AG04449 (cell line): ENCODE measurements at places on chromosomes 4 and X.
A peak's percentile ranks its signal among the peaks of the same experiment; 100 is the strongest.

GRCh38 chrX:109384699-109385098, 97.2 kb downstream of the GUCY2F start:
- DNase-seq: no peak

DNA sequence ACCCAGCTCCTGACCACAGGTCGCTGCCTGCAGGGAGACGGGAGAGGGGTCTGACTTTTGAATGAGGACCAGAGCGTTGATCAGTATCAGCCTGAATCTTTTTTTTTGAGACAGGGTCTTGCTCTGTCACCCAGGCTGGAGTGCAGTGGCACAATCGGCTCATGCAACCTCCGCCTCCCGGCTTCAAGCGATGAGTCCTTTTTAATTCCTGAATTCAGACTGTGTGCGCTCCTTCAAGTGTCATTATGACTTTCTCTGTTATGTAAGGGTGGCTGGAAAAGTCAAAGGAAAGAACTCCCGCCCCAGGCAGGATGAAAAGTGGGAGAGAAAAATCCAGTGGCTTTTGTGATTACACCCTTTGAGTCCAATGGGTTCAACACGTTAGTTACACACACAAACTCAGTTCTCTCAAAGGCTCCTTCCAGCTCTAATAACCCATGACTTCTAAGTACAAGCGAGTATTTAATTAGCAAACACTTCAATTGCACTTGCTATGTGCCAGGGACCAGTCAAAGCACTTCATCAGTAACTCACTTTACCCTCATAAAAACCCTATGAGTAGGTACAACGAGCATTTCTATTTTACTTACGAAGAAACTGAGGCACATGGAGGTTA, 44.4 kb downstream of the PDHA1 start:
- DNase-seq: no peak

- no peak for DNase-seq
Observed at GRCh38 chrX:13309631-13310030, 10.2 kb downstream of the ATXN3L start.

DNA sequence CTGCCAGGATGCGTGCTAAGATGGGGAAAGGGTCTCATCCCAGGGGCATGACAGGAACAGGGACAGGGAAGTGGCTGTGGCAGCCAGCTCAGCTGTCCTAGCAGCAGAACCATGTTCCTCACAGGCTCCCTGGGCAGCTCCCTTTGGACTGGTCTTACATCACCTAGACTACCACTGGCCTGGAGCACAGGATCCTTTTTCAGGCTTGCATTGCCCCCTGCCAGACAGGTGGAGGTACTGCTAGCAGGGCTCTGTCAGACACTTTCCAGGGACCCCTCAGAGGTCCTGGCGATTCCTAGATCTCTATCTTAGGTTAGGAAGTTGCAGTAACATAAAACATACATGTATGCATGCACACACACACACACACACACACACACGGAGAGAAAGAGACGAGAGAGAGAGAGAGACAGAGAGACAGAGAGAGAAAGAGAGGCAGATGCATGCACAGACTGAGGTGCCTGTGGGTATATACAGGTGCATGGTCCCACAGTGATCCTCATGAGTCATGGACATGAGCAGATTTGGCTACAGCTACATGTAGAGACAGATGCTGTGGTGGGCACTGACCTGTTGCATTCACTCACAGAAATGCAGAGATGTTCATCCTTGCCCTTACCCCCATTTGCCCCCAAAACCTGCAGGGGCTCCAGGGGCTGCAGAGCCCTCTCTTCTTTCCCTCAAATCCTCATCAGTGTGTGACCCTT, 63.6 kb downstream of the STARD8 start:
- no peak for DNase-seq

DNA sequence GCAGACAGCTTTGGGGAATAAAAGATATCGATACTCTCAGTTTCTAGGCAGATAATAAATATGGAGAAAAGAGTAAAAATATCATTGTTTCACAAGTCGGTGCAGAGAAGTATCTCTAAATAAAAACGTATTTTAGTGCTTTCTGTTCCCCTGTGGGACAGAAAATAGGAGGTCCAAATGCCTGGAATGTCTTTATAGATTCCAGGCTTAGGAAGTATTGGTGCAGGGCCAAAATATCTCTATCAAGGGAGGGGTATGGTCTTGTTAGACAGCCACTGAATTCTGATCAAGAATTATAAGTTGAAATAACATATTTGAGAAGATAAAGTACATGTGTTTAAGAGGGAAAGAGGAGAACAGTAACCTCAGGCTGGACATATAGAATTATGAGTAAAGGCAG, 596.4 kb downstream of the PCDH18 start:
- DNase-seq: no peak

GRCh38 chr4:145055533-145056257, 42.3 kb downstream of the ANAPC10 start:
- no peak for DNase-seq

DNA sequence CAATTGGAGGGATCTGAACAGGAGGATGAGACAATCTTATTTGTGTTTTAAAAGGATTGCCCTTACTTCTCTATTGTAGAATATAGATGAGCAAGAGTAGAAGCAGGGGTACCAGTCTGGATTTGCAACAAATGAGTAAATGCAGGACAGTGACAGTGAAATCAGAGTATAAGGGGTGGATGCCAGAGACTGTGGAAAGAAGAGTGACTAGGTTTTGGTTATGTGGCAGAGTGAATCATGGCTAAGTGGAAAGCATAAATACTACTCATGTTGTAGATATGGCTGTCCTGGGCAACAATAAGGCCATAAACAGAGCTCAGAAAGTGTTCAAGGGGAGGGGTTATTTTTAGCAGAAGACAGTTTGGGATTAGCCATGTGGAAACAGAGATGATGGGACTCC, 6.0 kb upstream of the VSIG4 start:
- no peak for DNase-seq

GRCh38 chr4:57865264-57865663, 755.1 kb upstream of the IGFBP7 start:
- no peak for DNase-seq

GRCh38 chr4:5365071-5366008, 314.1 kb downstream of the STK32B start:
- peak; percentile 89 for DNase-seq

GRCh38 chr4:88965053-88965452, 91.9 kb downstream of the FAM13A start:
- no peak for DNase-seq

GRCh38 chrX:19563746-19564145, 48.4 kb upstream of the MAP3K15 start:
- no peak for DNase-seq

DNA sequence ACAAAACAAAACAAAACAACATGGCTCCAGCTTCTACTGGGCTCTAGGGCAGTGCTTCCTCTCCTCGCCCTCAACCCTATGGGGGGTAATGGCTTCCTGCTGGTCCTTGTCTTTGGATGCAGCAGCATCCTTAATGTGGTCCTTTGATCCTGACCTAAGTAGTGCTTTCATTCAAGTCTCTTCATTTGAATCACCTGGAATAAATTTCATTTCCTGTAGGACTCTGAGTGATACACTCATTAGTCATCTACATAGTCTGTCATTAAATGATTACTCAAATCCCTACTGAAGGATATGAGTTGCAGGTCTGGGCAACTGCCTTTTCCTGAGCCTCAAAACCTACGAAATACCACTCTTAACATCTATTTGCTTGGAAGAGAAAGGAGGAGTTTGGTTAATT, 54.5 kb downstream of the RHOH start:
- DNase-seq: no peak

DNA sequence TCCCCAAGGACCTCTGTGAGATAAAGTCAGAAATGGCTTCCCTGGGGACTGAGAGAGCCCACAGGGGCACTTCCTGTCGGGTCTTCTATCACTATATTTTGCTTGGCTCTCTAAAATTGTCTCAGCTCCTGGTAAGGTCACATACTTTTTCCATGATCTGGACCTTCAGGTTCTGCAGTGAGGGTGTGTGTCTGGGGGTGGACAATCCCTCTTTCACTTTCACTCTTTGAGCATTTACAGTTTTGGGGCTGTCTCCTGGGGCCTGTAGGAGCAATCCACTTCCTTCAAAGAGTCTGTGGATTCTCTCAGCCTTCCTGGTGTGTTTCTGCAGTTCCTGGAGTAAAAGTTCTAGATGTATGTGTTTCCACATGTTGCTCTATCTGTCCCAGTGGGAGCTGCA, 335.7 kb downstream of the FSTL5 start:
- no peak for DNase-seq

DNA sequence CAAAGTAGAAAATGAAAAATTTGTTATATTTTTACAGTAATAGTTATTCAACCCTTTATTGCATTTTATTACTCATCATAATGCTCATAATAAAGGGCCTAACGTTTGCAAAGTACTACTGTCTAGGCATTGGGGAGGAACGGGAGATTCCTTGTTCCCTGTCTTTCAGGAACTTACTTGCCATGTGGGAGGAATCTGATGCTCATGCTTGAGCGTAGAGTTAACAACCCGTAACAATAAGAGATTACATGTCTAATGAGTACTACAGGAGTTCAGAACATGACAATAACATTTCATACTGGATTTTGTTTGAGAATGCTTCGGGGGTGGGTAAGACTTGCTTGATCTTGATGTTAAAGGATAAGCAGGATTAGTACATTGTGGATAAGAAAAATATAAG, 2.9 kb downstream of the CCSER1 start:
- DNase-seq: no peak

DNA sequence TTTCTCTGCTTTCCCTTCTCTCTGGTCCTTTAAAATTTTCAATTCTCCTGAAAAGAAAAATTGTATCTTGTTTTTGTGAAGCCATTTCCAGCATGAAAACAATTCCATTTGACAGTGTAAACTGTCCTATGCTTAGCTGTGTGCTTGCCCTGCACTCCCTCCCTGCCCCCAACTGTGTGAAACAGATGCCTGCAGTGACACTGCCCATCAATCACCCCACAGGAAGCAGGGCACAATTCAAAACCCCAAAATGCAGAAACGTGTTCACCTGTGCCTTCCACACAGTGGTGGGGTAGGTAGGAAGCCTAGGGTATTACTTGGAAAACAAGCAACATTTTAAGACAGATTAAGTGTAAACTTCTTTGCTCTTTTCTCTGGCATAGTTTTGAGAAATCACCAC, 6.2 kb upstream of the FHDC1 start:
- no peak for DNase-seq

DNA sequence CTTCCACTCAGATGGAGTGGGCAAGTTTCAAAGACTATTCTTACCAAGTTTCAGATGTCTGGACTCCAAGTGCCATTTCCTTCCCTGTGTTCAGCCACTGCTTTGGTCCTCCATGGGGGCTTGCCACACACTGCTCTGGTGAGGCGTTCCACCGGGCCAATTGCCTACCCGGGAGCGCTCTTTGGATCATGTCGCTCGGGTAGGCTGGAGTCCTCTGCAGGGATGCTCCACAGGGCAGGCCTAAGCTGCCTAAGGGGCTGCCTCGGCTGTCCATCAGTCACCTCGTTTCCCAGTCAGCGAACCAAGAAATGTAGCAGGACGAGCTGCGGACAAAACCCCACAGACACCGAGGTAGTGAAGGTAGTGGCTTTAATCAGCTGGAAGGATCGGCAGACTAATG, 200.7 kb upstream of the KLF8 start:
- DNase-seq: no peak

GRCh38 chrX:40908026-40908425, 172.7 kb upstream of the MED14 start:
- no peak for DNase-seq
